ENCODE measurements at places on chromosomes 16 and 17.
A peak's percentile ranks its signal among the peaks of the same experiment; 100 is the strongest.

GRCh38 chr17:2894782-2895181 lies 98.5 kb downstream of the RAP1GAP2 start:
- DNase-seq = no peak

DNA sequence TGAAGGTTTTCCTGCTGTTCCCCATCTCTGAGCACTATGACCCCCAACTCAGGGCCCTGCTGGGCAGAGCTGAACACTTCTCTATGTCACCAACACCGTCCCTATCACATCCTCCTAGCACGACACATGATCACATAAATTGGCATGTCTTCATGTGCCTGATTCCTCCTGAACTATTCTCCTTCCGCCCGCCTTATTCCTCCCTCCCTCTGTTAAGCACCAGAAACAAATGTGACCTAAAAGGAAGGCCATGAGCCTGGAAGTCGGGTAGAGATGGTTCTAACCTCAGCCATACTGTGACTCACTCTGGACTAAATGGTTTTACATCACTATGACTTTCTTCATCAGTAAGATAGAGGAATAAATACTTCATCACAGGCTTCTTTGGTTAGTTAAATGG lies 80.8 kb upstream of the DYNLRB2 start:
- no peak for DNase-seq

- DNase-seq = peak; percentile 25
Measured at GRCh38 chr16:84143784-84144199, 1.2 kb downstream of the HSDL1 start.

DNA sequence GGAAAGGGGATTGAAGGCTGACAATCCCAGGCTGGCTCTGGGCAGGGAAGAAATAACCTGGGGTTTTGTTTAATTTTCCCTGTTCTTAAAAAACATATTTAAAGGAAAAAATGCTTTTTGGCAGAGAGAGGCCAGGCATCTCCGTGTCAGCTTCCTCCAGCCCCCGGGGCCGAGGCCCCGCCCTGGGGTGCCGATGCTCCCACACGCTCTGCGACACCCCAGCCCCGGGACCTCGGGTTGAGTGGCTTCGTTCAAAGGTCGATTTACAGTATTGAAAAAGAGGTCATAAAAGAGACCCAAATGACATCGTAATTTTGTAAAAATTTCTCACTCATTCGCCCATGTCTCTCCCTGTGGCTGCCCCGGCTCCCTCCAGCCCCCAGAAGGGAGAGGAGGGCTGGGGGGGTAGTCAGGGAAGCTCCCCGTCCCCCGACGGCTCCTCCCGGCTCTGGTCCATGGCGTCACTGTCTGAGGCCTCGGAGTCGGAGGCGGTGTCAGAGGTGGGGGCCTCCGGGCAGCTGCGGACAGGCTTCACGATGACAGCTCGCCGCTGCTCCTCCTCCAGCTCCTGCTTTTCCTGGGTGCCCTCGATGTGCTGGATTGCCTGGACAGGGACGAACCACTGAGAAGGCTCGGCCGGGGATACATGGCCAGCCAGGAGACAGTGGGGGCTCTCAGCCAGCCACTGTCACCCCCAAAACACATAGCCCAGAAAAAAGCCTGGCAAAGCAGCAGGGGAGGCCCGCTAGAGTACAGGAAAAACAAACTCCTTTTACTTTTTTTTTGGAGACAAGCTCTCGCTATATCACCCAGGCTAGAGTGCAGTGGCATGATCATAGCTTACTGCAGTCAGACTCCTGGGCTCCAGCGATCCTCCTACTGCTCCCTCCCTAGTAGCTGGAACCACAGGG lies 14.9 kb downstream of the TFAP4 start:
- DNase-seq = no peak

GRCh38 chr17:49576088-49576916 lies 631 bp downstream of the NXPH3 start:
- peak; percentile 48 for DNase-seq

- DNase-seq = peak; percentile 23
Measured at GRCh38 chr17:2244545-2245525, 58.8 kb downstream of the SMG6 start.

GRCh38 chr17:298791-299450 lies 53.7 kb downstream of the RPH3AL start:
- DNase-seq = no peak

- no peak for DNase-seq
Measured at GRCh38 chr16:30493941-30494488, 21.5 kb downstream of the ITGAL start.

DNA sequence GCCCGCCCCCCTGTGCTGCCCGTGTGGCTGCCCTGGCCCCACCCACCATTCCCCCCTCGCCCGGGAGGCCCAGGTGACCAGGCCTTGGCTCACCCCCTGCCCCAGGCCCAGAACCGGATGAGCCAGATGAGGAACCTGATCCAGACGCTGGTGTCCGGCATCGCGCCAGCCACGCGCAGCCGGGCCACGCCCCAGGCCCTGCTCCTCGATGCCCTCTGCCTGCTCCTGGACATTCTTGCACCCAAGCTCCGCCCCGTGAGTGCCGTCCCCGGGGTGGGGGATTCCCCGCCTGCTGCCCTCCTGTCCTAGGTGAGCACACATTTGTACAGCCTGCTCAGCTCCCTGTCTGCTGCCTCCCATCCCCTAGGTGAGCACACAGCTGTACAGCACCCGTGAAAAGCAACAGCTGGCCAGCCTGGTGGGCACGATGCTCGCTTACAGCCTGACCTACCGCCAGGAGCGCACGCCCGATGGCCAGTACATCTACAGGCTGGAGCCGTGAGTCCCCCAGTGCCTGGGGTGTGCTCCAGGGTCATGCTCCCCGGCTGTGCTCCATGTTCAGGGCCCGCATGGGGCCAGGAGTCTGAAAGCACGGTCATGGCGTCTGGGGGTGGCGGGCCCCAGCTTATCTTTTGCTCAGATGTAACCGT lies 4.8 kb downstream of the GNG13 start:
- no peak for DNase-seq

- DNase-seq = no peak
Measured at GRCh38 chr17:19579867-19580565, 46.4 kb downstream of the SLC47A1 start.

GRCh38 chr16:68833251-68833650 lies 10.1 kb upstream of the TANGO6 start:
- no peak for DNase-seq

- DNase-seq = no peak
Measured at GRCh38 chr16:49901711-49902110, 45.8 kb upstream of the ZNF423 start.

GRCh38 chr17:73562896-73563295 lies 81.3 kb downstream of the SDK2 start:
- DNase-seq = no peak

- no peak for DNase-seq
Measured at GRCh38 chr16:51755577-51756355, 604.7 kb upstream of the SALL1 start.

GRCh38 chr17:61081959-61082358 lies 317.7 kb upstream of the TBX2 start:
- no peak for DNase-seq

DNA sequence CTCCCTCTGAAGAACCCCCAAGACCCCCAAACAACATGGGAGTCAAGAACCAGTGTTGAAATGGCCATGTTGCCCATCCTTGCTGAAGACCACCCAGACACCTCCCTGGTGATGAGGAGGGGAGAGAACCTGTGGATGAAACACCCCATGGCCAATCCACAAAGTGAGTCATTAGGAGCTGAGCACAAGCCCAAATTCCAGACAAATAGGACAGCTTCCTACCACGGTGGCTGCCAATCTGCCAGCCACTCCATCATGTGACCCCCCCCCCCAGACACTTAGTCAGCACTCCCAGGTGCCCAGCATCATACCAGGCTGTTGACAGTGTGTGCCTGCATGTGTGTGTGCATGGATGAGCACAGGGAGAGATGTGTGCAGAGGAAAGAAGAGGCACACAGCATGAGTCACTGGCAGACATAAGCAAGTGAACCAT lies 26.4 kb upstream of the RPL38 start:
- DNase-seq = no peak

- DNase-seq = no peak
Measured at GRCh38 chr17:83186226-83186625, 106.8 kb downstream of the METRNL start.

DNA sequence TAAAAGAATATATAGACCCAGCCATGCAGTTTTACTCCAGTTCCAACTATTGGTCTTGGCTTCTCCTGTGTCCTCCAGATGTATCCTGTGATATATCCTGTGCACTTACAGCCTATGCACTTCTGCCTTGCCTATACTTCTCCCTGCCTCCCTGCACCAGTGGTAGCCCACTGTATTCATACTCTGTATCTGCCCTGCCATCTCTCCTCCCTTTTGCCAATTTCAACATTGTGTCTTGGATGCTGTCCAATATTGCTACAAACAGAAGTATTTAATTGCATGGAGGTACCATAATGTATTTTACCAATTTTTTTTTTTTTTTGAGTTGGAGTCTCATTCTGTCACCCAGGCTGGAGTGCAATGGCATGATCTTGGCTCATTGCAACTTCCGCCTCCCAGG lies 242.7 kb downstream of the HAPSTR1 start:
- no peak for DNase-seq

DNA sequence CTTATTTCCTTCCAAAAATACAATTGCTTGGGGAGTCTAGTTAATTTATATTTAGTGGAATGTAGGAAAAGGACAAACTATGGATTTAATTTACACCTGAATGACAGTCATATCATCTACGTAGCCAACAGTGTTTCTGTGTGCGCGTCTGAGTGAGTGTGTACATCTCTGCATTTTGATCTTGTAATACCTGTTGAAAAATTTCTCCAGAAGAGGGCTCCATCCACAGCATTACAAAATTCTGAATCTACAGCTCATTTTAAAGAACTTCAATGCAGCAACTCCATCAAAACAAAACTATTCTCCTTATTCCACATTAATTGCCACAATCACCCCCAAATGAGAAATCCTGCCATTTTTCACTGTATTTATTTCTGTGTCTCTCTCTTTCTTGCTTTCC lies 3.9 kb downstream of the CDH13 start:
- DNase-seq = no peak

GRCh38 chr17:65292430-65292829 lies 155.3 kb downstream of the RGS9 start:
- DNase-seq = no peak

DNA sequence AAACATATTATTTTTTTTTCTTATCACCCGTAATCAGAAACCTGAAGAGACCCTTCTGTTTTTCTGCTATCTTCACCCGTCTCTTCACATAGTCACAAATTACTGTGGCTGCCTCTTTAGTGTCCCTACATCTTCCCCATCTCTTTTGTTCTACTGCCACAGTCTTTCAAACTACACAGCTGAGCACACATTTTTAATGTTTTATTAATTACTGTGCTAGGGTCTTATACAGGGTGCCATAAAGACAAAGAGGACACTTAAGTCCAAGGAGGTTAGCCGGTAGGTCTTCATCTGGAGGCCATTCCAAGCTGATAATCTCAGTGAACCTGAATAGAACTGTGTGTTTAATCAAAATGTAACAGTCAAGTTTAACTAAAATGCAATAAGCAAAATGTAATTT lies 20.7 kb downstream of the CNTNAP4 start:
- DNase-seq = no peak

DNA sequence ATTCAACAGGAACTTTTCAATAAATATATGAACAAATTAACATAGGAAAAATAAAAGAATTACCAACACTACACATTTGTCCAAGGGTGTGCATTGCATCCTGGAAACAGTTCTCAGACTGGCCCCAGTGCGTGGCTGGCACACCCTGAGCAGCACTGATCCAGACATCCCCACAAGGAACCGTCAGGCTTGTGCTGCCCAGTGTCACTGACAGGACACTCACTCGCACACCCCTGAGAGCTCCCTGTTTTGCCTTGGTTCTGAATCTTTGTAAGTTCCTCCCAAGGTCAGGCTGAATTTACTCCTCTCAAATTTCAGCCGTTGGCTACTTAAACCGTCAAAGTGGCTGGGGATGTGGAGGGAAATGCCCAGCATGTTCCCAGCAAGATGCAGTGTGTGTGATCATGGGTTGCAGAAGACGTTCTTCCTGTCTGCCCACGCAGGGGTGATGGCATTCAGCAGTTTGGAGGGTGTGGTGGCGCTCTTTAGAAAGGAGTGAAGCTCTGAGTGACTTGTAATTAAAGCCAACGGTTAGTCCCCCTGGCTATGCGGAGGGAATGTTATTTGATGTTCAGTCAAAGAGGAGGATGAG lies 1.7 kb downstream of the MT2A start:
- no peak for DNase-seq

- no peak for DNase-seq
Measured at GRCh38 chr16:88476203-88476602, 23.1 kb downstream of the ZFPM1 start.

DNA sequence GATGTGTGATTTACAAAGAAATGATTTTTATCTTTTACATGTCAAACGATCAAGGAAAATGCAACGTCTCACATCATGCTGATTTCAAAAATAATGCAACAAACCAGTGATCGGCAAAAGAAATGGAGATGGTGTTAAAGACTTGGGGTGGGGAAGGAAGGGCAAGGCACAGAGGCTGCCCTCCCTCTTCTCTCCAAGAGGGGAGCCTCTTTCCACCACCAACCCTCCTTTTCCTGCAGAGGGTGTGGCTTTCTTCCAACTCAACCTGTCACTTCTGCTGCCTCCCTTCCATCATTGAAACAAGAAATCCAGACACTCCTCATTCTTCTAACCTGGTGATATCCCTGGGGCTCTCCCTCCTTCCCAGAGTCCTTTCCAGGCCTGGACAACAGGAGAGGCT lies 320.8 kb downstream of the SLC39A11 start:
- DNase-seq = no peak

- DNase-seq = no peak
Measured at GRCh38 chr16:84606081-84606875, 11.6 kb downstream of the COTL1 start.

- no peak for DNase-seq
Measured at GRCh38 chr17:34579979-34580684, 750 bp downstream of the TMEM132E start.

DNA sequence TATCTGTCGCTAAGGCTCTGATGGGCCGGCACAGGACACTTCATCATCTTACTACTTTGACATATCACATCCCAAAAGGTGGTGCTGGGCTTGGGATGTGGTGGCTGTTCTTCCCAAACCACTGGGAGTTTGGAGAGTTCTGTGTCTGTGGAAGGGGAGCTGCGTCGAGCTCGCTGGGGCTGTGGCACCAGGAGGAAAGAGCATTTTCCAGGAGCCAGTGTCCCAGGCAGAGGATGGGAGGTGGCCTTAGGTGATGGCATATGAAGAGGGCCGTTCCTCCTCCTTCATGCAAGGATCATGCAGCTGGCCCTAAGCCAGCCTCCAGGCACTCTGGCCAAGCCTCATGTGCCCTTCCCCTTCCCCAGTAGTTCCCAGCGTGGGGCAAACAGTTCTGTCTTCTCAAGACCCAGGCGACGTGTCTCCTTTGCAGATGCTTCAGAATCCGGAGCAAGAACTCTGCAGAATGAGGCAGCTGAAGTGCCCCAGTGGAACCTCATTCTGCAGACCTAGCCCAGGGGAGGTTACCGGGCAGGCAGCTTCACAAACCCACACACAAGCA lies 89.4 kb upstream of the TNRC6C start:
- no peak for DNase-seq

- DNase-seq = no peak
Measured at GRCh38 chr16:86091976-86092375, 193.0 kb downstream of the IRF8 start.

Measured in NCI-H510A (cell line).